ENCODE measurements at places on chromosomes 12 and 14. TPM values are rescaled to one million over a fixed set of nuclear protein-coding genes. Genes with fewer than 3 reads are reported as not detected.
A peak's percentile ranks its signal among the peaks of the same experiment; 100 is the strongest.

DNA sequence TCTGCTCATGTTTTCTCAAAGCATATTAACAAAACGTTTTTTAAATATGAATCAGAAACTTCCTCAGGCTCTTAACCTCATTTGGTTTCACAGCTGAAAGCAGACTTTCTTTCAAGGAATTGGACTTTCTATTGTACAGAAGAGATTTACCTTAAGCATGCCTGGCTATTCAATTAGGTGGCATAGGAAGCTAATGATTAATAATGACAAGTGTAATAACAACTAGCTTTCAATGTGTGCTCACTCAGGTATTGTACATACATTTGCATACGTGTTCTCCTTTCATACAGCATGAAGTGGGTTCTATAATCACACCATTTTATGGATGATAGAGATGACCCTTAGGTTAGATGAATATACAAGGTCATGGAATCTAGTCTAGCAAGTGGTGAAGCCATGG, 115.7 kb downstream of the ANO6 start:
- peak; percentile 6 for DNase-seq
- H3K27ac ChIP-seq = no peak overlapping the region
- H3K4me3 ChIP-seq = no peak overlapping the region
- H3K4me1 ChIP-seq = peaks cover 3% of the 10 kb centered on the region
- 0 out of 2 replicates have a peak, but pooled peaks cover 2% of the 10 kb centered on the region for H3K36me3 ChIP-seq
- H3K27me3 ChIP-seq = no peaks in the 10 kb centered on the region

DNA sequence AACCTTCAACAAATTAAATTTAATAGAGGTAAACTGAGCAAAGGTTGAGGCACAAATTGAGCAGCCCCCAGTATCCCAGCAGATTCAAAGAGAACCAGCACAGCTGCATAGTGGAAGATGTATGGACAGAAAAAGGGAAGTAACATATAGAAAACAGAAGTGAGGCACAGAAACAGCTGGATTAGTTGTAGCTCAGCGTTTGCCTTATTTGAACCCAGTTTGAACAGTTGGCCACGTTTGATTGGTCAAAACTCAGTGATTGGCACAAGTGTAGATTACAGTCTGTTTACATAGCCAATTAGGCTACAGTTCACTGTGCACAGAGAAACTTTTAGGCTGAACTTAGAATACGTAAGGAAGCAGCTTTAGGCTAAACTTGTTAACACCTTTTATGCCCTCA, 315.5 kb downstream of the RMST start:
- no peaks in the 10 kb centered on the region for H3K36me3 ChIP-seq
- H3K4me3 ChIP-seq = no peak overlapping the region
- H3K27ac ChIP-seq = no peak overlapping the region

DNA sequence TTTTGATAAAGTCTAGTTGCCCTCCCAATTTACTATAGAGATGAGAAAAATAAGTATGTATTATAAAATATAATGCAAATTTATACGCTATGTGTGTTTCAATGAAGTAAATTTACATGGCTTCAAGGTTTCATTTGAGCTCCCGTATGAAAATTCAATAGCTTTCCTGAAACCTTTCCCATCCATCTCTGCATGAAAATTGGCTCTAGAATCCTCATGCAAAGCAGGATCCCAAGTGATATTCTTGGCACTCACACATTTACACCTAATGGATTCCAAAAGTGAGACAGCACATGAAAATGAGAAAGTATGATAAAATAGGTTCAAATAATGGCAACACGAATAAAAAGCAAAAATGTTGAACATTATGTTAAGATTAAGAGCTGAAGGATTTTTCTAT, 1595.8 kb upstream of the SEL1L start:
- H3K27me3 ChIP-seq = no peaks in the 10 kb centered on the region
- no peak overlapping the region for H3K4me3 ChIP-seq
- no peak overlapping the region for H3K27ac ChIP-seq
- H3K4me1 ChIP-seq = no peaks in the 10 kb centered on the region
- no peak for DNase-seq

DHH gene
- under 0.01 TPM for total RNA-seq

DNA sequence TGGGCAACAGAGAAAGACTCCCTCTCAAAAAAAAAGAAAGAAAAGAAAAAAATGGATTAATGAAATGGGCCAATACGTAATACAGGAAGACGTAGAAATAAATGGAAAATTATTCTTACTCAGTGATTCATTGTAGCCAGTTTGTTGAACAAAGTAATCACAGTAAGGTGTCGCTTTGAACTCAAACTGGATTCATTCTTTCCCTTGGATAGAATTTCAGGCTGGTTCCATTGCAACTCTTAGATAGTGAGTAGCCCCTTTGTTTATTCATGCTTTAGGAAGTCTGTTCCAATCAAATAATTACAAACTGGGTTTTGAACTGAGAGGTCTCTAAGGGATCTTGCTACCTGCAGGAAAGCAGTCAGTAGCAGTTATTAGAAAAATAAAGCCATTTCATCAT, 42.3 kb upstream of the PAPOLA start:
- H3K27ac ChIP-seq = no peak overlapping the region
- no peaks in the 10 kb centered on the region for H3K27me3 ChIP-seq

GRCh38 chr14:21075719-21076437, 5.8 kb downstream of the ARHGEF40 start:
- no peak overlapping the region for H3K27ac ChIP-seq
- no peak for DNase-seq
- peaks cover 11% of the 10 kb centered on the region for H3K4me1 ChIP-seq
- no peaks in the 10 kb centered on the region for H3K27me3 ChIP-seq
- no peak overlapping the region for H3K4me3 ChIP-seq

DNA sequence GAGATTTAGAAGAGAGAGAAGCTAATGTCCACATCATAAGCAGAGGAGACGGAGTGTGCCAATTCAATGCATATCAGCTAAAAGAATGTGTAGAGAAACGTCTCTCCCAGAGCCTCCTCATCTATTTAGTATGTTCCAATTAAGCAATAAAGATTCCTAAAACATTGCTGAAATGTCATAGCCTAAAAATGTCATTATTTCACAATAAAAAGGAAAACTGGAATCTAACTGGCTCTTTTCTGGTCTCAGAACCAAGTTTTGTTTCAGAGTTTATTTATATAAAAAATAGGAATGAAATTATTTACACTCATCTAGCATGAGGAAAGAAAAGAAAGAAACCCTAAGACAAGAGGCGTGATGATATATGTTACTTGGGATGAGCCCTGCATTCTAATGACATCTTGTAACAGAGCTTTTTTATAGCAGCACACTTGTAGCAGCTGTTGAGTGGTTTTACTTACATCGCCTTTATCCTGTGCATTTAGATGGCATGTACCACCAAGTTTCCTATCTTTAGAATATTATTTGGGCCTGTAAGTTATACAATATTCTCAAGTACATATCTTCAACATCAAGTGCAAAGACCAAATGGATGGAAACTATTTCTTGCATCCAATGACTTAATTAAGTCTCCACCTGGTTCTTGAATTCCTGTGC, 266.3 kb upstream of the PRKD1 start:
- H3K27me3 ChIP-seq = no peaks in the 10 kb centered on the region
- H3K36me3 ChIP-seq = no peaks in the 10 kb centered on the region
- DNase-seq = peak; percentile 94
- H3K27ac ChIP-seq = peak overlapping the region; percentile 98
- H3K4me3 ChIP-seq = no peak overlapping the region
- peaks cover 13% of the 10 kb centered on the region for H3K4me1 ChIP-seq

DNA sequence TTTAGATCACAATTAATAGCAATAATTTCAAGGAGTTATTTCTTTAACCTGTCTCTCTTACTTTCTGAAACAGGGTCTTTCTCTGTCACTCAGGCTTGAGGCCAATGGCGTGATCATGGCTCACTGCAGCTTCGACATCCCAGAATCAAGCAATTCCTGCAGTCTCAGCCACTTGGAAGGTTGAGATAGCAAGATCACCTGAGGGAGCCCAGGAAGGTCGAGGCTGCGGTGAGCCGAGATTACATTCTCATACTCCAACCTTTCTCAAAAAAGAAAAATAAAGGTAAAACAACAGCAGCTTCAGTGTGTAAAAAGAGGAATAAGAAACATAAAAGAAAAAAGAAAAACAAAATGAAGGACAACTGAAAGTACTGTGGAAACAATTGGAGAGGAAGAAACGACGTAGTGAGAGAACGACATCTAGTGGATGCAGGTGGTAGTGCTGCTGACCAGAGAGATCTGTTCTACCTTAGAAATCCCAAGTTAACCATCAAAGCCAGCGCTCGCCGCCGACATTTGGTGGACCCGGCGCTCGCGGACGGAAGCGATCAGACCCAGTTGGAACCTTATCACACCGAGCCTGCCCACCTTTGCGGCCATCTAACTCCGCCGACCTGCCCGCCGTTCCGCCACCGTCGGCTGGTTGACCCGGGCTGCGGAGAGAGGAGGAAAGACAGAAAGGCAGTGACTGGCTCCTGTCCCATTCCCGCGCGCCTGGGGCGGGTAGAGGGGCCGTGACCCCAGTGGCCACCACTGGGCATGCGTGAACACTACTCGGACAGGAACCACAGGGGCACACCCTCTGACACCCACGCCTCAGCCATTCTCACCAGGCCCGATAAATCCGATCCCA, 196.1 kb downstream of the ALG10 start:
- peak; percentile 34 for DNase-seq
- no peak overlapping the region for H3K4me3 ChIP-seq
- H3K4me1 ChIP-seq = no peaks in the 10 kb centered on the region
- no peaks in the 10 kb centered on the region for H3K27me3 ChIP-seq
- H3K27ac ChIP-seq = no peak overlapping the region

GRCh38 chr12:124238886-124239285, 56.0 kb upstream of the RFLNA start:
- no peak overlapping the region for H3K4me3 ChIP-seq
- H3K36me3 ChIP-seq = no peaks in the 10 kb centered on the region
- H3K27ac ChIP-seq = no peak overlapping the region
- peaks cover 15% of the 10 kb centered on the region for H3K27me3 ChIP-seq

DNA sequence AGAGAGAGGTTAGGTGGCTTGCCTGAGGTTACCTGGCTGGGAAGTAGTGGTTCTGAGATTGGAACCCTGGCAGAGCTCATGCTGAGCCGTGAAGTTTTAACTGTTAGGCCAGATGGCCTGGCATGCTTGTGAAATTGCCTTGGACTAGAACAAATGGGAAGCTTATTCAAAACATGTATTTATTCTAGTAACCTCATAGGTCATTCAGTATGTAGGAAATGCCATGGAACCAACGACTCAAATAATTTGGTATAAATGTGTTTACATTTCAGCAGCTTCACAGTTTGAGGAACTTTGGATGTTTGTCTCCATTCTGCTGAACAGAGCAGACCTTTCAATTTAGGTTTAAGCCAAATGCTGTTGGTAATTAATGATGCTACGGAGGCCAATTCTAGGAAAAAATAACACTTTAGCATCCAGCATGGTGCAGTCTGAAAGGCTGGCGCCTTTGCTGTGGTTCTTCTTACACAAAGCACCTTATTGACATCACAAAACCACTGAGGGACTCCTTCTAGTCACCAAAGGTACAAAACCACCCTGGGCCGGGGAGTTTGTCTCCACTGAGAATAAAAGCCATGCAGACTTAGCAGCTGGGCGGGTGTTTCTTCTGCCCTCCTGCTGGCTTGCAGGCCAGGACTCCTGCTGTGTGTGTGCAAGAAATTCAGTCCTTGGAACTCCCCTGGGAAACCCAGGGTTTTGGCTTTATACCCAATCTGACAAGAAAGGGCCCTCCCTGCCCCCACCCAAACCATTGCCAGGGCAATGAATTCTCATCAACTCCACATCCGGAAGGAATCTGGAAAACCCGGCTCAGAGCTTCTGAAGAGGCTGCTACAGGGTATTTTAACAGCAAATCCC, 64.2 kb downstream of the ELK3 start:
- H3K36me3 ChIP-seq = peaks cover 21% of the 10 kb centered on the region
- peak; percentile 54 for DNase-seq
- H3K4me3 ChIP-seq = no peak overlapping the region
- H3K27me3 ChIP-seq = no peaks in the 10 kb centered on the region
- peaks cover 17% of the 10 kb centered on the region for H3K4me1 ChIP-seq

GRCh38 chr14:61578745-61579144, 116.6 kb upstream of the HIF1A start:
- H3K27me3 ChIP-seq = no peaks in the 10 kb centered on the region
- H3K4me1 ChIP-seq = peaks cover 11% of the 10 kb centered on the region
- no peak overlapping the region for H3K27ac ChIP-seq
- DNase-seq = no peak
- H3K36me3 ChIP-seq = no peaks in the 10 kb centered on the region
- no peak overlapping the region for H3K4me3 ChIP-seq

PLCZ1 gene
- not detected for total RNA-seq

- H3K36me3 ChIP-seq = no peaks in the 10 kb centered on the region
- peaks cover 2% of the 10 kb centered on the region for H3K4me1 ChIP-seq
- H3K27me3 ChIP-seq = no peaks in the 10 kb centered on the region
These were observed 25.6 kb upstream of the UBC start for GRCh38 chr12:124940143-124940392.

MIP gene
- total RNA-seq = not detected

GRCh38 chr12:139585-139984, 73.0 kb downstream of the IQSEC3 start:
- H3K36me3 ChIP-seq = no peaks in the 10 kb centered on the region
- H3K4me3 ChIP-seq = no peak overlapping the region
- H3K27ac ChIP-seq = no peak overlapping the region
- H3K4me1 ChIP-seq = peaks cover 11% of the 10 kb centered on the region
- peak; percentile 20 for DNase-seq

- H3K4me1 ChIP-seq = peaks cover 4% of the 10 kb centered on the region
- peak overlapping the region; percentile 54 for H3K27ac ChIP-seq
- DNase-seq = peak; percentile 93
These were observed 126.4 kb downstream of the DUSP6 start for GRCh38 chr12:89225808-89226411.

- H3K4me1 ChIP-seq = peaks cover 6% of the 10 kb centered on the region
- DNase-seq = no peak
- no peaks in the 10 kb centered on the region for H3K36me3 ChIP-seq
- H3K27ac ChIP-seq = peak overlapping the region; percentile 60
- no peaks in the 10 kb centered on the region for H3K27me3 ChIP-seq
These were observed 6.0 kb upstream of the LRP6 start for GRCh38 chr12:12272869-12273268.
